Activated CD4-positive, alpha-beta T cell treated with anti-CD3 and anti-CD28 coated beads for 36 hours (primary cell): ENCODE measurements at places on chromosomes 12 and 14. TPM values are rescaled to one million over a fixed set of nuclear protein-coding genes. Genes with fewer than 3 reads are reported as not detected.

- no peak overlapping the region for H3K4me3 ChIP-seq
- no peaks in the 10 kb centered on the region for H3K4me1 ChIP-seq
- peaks cover 15% of the 10 kb centered on the region for H3K27me3 ChIP-seq
- no peak overlapping the region for H3K27ac ChIP-seq
- DNase-seq, result no peak
Measured at GRCh38 chr14:45284802-45285201, 31.8 kb upstream of the MIS18BP1 start.

DNA sequence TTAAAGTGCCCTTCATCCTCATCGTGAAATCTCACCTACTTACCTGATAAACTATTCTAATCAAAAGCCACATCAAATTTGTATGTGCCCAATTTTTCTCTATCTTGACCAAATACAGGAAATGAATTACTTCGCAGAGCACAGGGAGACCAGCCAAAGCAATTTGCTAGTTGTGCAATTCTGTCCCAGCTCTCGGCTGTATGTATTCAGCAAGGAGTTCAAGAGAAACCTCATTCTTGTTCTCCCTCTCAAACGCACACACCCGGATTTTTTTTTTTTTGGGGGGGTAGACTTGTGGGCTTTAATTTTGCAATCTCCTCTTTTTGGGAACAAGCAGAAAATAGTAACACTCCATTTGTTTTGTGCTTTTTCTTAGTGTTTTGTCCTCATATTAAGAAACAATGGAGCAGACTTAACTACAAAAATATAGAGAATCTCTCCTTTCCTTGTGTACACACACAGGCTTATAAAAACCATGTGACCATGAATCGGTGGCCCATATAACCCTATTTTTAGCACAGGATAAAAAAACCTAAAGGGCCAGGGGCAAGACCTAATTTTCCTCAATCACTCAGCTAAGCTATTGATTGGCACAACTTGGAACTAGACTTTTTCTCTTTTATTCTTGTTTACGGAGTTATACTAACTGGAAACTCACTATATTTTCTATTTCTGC is 64.2 kb downstream of the MBIP start:
- no peak overlapping the region for H3K4me3 ChIP-seq
- no peak for DNase-seq
- no peak overlapping the region for H3K27ac ChIP-seq

DNA sequence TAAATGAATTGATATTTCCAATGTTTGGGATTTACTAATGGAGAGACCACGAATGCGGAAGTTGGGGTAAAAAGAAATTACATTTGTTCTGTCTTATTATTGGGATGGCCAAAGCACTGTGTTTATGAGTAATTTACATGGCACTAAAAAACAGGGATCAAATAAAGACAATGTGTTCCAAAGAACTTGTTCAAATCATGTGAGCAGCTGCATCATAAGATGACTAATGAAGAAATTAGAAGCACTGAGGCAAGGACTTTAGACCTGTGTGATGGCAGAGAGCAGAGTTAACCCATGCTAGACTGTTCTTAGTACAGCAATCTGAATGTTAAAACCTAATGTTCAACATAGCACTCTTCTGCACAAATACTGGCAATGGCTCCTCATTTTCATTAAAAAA is 34.3 kb upstream of the DCN start:
- H3K27ac ChIP-seq, result no peak overlapping the region
- H3K4me1 ChIP-seq, result no peaks in the 10 kb centered on the region
- H3K27me3 ChIP-seq, result no peaks in the 10 kb centered on the region
- no peak for DNase-seq
- no peak overlapping the region for H3K4me3 ChIP-seq

GRCh38 chr12:64160021-64160710 is 61.9 kb downstream of the KICS2 start:
- DNase-seq, result no peak
- no peak overlapping the region for H3K4me3 ChIP-seq
- H3K36me3 ChIP-seq, result peaks cover 4% of the 10 kb centered on the region
- peaks cover 4% of the 10 kb centered on the region for H3K27me3 ChIP-seq
- H3K27ac ChIP-seq, result no peak overlapping the region
- no peaks in the 10 kb centered on the region for H3K4me1 ChIP-seq

- no peaks in the 10 kb centered on the region for H3K36me3 ChIP-seq
- DNase-seq, result no peak
- no peak overlapping the region for H3K4me3 ChIP-seq
- H3K27ac ChIP-seq, result no peak overlapping the region
- H3K27me3 ChIP-seq, result no peaks in the 10 kb centered on the region
- H3K4me1 ChIP-seq, result no peaks in the 10 kb centered on the region
Measured at GRCh38 chr12:25459541-25459951, 93.5 kb downstream of the LMNTD1 start.

DNA sequence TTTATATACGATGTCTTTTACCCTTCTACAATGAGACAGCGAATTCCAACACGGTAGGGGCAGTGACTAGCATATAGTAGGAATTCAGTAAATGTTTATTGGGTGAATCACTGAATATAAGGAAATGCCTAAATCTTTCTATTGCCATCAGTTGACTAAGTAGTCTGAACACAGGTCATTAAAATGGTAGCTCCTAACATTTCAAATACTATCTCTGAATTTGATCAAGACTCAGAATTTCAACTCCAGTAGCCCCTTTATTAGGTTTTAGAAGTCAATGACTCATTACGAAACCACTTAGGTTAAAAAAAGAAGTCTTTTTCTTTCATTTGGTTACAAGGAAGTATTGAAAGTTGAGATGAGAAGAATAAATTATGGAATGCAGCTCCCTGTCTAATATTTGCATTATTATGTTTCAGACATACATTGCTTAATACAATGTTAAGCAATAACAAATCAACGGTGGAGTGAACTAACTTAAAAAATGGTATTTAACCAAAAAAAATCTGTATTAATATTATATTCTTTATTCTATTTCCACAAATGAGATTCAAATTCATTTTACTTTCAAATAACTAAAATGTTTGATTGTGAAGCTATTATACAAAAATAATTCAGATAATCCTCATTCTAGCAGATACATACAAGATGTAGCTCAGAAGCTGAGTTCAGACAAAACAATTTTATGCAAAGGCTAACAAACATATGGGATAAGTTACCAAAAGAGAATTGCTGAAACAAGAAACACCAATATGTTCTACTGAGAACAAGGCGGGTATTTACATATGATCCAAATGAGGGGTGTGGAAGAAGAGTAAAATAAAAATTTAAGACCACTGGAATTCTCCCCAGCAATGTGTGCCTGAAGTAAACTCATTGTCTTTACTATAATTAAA is 302.7 kb downstream of the CEP128 start:
- no peak overlapping the region for H3K4me3 ChIP-seq
- no peaks in the 10 kb centered on the region for H3K27me3 ChIP-seq
- no peak for DNase-seq
- H3K27ac ChIP-seq, result no peak overlapping the region

GRCh38 chr12:39341761-39342160 is 101.2 kb downstream of the KIF21A start:
- H3K27me3 ChIP-seq, result no peaks in the 10 kb centered on the region
- H3K36me3 ChIP-seq, result peaks cover 7% of the 10 kb centered on the region
- H3K4me1 ChIP-seq, result peaks cover 10% of the 10 kb centered on the region
- H3K27ac ChIP-seq, result no peak overlapping the region

GRCh38 chr12:120741476-120742421 is 16.1 kb downstream of the ACADS start:
- H3K36me3 ChIP-seq, result no peaks in the 10 kb centered on the region
- H3K4me3 ChIP-seq, result no peak overlapping the region
- H3K27me3 ChIP-seq, result no peaks in the 10 kb centered on the region
- no peak for DNase-seq

DNA sequence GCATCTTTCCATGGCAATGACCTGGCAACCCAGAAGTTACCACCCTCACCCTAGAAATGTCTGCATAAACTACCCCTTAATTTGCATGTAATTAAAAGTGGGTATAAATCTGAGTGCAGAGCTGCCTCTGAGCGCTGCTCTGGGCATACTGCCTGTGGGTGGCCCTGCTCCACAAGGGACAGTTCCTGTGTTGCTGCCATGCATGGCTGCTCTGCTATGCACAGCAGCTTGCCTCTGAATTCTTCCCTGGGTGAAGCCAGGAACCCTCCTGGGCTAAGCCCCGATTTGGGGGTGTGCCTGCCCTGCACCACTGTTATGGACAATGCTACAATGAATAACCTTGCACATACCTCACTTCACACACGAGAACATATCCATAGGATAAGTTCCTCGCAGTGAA is 35.7 kb upstream of the GPR132 start:
- H3K27me3 ChIP-seq, result peaks cover 14% of the 10 kb centered on the region
- no peak overlapping the region for H3K27ac ChIP-seq
- no peaks in the 10 kb centered on the region for H3K36me3 ChIP-seq
- H3K4me1 ChIP-seq, result peaks cover 2% of the 10 kb centered on the region
- no peak overlapping the region for H3K4me3 ChIP-seq

GRCh38 chr12:52836042-52836466 is 1.9 kb upstream of the KRT79 start:
- DNase-seq, result peak; percentile 84
- peak overlapping the region; percentile 17 for H3K4me3 ChIP-seq
- peak overlapping the region; percentile 81 for H3K27ac ChIP-seq
- H3K36me3 ChIP-seq, result no peaks in the 10 kb centered on the region

- no peak for DNase-seq
- H3K36me3 ChIP-seq, result no peaks in the 10 kb centered on the region
- H3K27ac ChIP-seq, result no peak overlapping the region
- H3K27me3 ChIP-seq, result no peaks in the 10 kb centered on the region
- no peak overlapping the region for H3K4me3 ChIP-seq
Measured at GRCh38 chr14:52922059-52922458, 28.8 kb downstream of the FERMT2 start.

GRCh38 chr12:48973531-48973930 is 2.0 kb upstream of the WNT10B start:
- H3K4me1 ChIP-seq, result peaks cover 55% of the 10 kb centered on the region
- H3K27me3 ChIP-seq, result peaks cover 63% of the 10 kb centered on the region
- H3K27ac ChIP-seq, result no peak overlapping the region
- DNase-seq, result no peak
- H3K4me3 ChIP-seq, result no peak overlapping the region
- no peaks in the 10 kb centered on the region for H3K36me3 ChIP-seq

DNA sequence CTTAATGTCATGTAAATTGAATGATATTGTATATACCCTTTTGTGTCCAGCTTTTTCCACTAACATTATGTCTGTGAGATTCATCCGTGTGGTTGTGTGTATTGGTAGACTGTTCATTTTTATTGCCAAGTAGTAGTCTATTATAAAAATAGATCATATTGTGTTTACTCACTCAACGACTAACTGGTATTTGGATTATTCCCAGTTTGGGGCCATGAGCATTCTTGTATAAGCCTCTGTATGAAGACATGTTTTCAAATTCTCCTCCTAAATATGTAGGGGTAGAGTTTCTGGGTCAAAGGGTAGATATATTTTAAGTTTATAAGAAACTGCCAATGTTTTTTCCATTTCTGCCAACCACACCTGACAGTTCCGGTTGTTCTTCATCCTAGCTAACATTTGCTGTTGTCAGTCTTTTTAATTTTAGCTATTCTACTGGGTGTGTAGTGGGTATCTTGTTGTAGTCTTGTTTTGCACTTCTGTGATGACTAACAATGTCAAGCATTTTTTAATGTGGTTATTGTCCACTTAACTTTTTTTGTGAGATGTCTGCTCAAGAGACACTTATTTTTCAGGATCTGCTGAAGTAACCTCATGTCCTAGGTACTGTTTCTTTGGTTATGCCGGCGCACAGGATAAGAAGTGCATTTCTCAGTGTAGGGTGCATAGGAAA is 93.2 kb downstream of the DACT1 start:
- DNase-seq, result no peak
- H3K4me3 ChIP-seq, result no peak overlapping the region
- H3K4me1 ChIP-seq, result peaks cover 35% of the 10 kb centered on the region
- H3K27me3 ChIP-seq, result peaks cover 12% of the 10 kb centered on the region
- no peaks in the 10 kb centered on the region for H3K36me3 ChIP-seq

GRCh38 chr14:54129850-54130640 is 173.4 kb upstream of the BMP4 start:
- H3K36me3 ChIP-seq, result no peaks in the 10 kb centered on the region
- no peaks in the 10 kb centered on the region for H3K4me1 ChIP-seq
- H3K4me3 ChIP-seq, result no peak overlapping the region
- peaks cover 1% of the 10 kb centered on the region for H3K27me3 ChIP-seq
- no peak for DNase-seq

DNA sequence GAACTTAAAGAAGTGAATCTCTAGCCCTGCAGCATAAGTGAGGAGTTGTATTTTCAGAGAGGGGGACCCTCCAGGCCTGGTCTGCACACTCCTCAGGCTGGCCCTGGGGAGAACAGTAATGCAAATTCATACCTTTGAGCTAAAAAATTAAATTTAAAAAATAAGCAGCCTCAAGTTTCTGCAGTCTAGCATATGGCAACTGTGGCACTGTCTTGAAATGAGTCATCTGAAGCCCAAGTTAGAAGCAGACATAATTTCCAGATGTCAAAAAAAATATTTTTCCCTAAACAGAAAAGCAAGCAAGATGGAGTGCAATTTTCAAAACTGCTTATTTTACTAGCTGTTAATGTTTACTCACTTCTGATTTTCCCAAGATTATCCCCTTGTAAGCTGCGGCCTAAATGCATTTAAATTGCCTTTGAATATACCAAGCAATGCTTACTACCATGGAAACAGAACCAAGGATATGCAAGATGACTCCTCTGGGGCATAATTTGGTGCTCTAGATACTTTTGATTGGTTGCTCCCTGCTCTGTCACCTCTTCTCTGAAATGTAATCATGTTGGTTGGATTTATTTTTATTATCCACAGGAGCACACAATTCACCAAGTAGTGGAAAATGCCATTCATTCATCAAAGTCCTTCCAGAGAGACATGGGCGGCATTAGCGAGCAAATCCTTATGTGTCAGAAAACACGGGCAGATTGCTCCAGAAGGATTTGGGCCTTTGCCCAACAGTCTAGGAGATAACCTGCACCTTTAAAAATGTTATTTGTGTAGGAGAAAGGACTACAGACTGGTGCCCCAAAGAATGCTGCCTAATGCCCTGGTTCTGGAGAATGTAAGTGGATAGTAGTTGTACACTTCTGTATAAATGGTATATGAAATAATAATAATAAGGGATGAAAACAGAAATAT is 25.0 kb upstream of the DHRS7 start:
- peaks cover 2% of the 10 kb centered on the region for H3K27me3 ChIP-seq
- no peak overlapping the region for H3K27ac ChIP-seq
- DNase-seq, result no peak
- H3K4me1 ChIP-seq, result no peaks in the 10 kb centered on the region
- H3K4me3 ChIP-seq, result no peak overlapping the region
- no peaks in the 10 kb centered on the region for H3K36me3 ChIP-seq

The FGF23 gene
- not detected for total RNA-seq

The PMEL gene
- total RNA-seq, result 0.86 TPM

The RPAP3 gene
- total RNA-seq, result 62.8 TPM

The AQP5 gene
- not detected for total RNA-seq

The JPH4 gene
- not detected for total RNA-seq

The KLHL33 gene
- total RNA-seq, result 0.09 TPM

The AQP2 gene
- not detected for total RNA-seq

The RNF212B gene
- not detected for total RNA-seq

The CFAP54 gene
- 0.44 TPM for total RNA-seq

The ADSS1 gene
- total RNA-seq, result 2.2 TPM

The PLD4 gene
- total RNA-seq, result not detected

The DYNC1H1 gene
- 283 TPM for total RNA-seq

The GLS2 gene
- total RNA-seq, result 8.7 TPM

The CMKLR1 gene
- total RNA-seq, result not detected

The CLEC14A gene
- total RNA-seq, result not detected
